Spinal cord (tissue), 10 donors: ENCODE measurements at places on chromosomes 4 and X.

- DNase-seq = no peak
Observed at GRCh38 chrX:42934020-42934726, 156.2 kb upstream of the PPP1R2C start.

DNA sequence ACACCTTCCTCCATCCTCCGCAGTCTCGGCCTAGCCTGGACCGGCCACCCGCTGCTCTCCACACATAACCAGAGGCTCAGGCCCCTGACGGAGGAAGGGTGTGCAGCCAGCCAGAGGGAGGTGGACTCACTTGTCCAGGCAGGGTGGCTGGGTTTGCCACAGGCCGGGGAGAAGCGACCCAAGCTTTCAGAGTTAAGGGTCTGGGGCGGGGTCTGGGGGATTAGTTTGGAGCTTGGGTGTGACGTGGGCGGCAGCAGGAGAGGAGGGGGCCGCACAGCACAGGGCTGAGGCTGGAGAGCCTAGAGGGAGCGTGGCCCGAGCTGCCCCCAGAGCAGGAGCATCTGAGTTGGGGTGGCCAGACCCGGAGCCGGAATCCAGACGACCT lies 22.4 kb upstream of the CPLX1 start:
- DNase-seq = no peak

DNA sequence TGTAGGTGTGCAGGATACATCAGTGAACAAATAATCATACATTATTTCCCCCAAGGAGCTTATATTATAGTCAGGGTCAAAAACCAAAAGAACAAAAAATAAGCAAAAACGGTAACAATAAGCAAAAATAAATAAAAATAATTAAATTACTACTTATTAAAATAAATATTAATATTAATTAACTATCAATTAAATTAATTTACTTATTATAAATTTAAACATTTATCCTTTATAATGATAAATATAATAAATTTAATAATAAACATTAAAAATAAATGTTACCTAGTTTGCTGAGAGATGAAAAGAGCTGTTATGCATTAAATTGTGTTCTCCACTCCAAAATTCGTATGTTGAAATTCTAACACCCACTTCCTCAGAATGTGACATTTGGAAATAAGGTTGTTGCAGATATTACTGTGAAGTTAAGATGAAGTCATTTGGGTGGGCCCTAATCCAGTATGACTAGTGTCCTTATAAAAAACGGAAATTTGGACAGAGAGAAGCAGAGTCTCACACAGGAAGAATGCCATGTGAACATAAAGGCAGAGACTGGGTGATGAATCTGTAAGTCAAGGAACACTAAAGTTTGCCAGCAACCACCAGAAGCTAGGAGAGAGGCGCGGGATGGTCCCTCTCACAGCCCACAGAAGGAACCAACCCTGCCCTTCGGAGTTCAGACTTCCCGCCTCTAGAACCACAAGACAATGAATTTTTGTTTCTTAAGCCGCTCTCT lies 67.2 kb upstream of the IBSP start:
- no peak for DNase-seq

DNA sequence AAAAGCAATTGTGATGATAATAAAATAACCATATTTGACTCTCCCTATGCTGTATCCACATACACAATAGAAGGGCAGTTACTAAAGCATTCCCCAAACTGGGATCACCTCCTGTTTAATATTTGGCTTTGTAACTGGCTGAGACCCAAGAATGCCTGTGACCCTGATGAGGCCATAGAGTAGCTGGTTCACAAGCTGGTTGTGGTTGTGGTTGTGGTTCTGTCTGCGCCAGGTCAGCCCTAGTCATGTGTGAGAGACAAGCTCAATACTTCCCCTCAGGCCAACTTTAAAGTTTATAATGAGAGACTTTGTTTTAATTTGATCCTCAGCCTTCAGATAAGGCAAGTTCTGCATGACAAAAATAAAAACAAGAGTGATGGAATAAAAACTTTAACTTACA lies 209.9 kb downstream of the PARM1 start:
- no peak for DNase-seq

DNA sequence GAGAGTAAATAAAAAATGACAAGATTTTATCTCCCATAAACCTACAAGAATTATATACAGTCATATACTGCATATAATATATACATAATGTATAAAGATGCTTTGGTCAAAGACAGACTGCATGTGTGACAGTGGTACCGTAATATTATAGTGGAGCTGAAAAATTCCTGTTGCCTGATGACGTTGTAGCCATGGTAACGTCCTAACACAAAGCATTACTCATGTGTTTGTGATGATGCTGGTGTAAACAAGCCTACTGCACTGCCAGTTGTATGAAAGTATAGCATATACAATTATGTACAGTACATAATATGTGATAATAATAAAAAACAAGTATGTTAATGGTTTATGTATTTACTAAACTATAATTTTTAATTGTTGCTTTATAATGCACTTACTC lies 245.2 kb upstream of the CENPE start:
- no peak for DNase-seq

DNA sequence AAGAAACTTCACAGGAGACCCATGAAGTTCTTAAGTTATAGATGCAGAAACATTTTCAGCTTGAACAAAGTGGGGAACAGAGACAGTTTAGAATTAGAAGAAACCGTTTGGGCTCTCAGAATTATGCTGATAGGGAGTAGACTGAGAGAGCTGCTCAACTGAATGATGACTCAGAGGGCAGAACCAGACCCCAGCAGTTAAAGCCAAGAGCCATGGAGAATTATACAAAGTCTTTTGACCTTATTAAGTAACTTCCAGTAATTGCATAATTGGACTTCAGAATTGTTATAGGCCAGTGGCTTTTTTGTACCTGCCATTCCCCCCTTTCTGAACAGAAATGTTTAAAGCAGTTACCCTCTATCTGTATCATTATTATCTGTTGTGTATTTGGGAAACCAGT lies 642.1 kb downstream of the CCSER1 start:
- no peak for DNase-seq

DNA sequence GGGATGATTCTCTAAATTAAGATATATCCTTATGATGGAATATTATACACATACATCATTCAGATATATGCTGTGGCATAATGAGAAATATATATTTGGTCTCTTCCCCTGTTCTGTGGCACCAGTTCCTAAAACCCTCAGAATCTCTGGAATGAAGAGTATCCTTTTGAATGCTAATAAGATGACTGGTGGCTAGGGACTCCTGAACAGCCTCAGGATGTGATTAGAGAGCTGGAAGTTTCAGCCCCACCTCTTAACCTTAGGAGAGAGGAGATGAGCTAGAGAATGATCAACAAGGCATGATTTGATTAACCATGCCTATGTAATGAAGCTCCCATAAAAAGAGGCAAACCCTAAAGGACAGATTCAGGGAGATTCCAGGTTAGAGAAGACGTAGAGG lies 632.0 kb downstream of the IQCM start:
- no peak for DNase-seq

- no peak for DNase-seq
Observed at GRCh38 chrX:150489359-150490015, 78.9 kb upstream of the MTM1 start.

- DNase-seq = no peak
Observed at GRCh38 chrX:120377715-120378114, 15.8 kb downstream of the ATP1B4 start.

GRCh38 chr4:113404841-113405240 lies 355.4 kb downstream of the ANK2 start:
- no peak for DNase-seq

DNA sequence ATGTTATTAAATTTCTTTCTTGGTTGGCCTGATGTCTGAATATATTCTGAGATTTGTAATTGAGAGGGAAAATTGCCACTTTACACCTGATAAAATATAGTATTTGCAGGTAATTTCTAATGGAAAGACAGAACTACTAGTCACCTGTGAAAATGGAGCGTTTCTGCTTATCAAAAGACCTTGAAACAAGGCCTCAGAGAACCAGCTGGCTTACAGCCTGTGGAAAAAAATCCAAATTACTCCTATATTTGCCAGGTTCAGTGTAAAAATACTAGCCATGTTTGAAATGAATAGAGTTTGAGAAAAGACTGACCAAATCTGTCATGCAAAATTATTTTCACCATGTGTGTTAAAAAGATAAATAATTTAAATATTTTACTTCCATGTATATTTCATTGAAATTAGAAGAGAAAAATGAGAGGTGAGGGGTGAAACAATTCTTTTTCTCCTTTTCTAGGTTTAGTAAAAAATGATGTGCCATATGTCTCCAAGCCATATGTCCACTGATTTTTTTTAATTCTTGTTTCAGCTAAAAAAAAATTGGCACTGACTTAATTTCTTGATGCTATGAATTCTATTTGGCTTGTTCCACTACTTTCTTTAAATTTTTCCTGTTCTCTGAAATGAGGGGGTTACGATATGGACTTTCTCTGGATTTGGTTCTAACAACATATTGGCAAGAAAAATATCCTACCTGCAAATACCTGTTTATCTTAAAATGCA lies 464.9 kb downstream of the GRXCR1 start:
- DNase-seq = no peak

- DNase-seq = no peak
Observed at GRCh38 chr4:183321079-183321478, 1.0 kb upstream of the CLDN22 start.

DNA sequence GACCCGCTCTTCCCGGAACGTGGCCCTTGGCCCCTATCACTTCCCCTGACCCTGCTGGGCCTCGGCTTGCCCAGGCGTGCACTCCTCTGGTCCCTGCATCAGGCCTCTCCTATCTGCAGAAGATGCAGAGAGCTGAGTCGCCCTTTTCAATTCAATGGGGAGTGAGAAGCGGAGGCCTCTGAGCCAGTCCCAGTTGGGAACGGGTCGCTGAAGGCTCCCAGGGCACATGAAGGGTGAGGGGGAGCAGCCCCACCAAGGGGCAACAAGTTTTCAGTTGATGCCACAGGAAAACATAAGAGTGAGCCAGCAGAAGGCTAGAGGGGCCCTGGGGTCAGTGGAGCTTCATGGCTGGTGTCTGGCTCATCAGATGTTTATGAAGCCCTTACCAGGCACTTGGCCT lies 17.1 kb downstream of the PSAPL1 start:
- no peak for DNase-seq

DNA sequence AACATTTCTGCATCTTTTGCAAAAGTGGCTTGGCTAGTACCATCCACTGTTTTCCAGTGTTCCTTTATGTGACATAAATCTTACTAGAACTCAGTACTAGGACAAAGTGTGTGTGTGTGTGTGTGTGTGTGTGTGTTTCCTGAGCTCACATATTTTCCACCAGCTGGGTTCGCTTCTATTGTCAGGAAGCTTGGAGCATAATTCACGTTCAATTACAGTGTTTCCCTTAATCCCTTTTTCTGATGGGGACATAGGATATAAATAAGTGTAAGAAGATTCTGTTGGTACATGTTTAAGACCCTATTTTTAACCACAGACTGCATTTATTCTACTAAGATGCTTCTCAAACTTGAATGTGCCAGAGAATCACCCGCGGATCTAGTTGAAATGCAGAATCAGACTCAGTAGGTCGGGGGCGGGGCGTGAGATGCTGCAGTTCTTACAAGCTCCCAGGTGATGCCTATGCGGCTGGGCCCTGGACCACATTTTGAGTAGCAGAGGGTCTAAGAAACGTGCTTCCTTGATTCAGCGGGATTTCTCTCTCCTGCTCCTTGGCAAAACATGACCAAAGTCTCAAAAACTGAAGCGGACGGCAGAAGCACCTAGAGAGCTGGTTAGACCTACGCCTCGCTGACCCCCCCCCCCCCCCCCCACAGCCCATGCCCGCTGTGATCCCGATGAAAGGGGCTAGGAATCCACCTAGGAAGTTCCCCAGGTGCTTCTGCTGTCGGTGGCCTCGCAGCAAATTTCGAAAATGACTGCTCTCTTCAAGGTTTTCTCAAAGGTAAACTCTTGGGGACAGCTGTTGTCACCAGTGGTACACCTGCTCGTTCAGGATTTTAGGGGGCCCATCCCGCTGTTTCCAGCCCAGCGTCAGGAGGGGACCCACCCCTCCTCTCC lies 797 bp downstream of the CD99L2 start:
- DNase-seq = peak; percentile 83

GRCh38 chr4:7427361-7427760 lies 7.4 kb downstream of the PSAPL1 start:
- DNase-seq = no peak

DNA sequence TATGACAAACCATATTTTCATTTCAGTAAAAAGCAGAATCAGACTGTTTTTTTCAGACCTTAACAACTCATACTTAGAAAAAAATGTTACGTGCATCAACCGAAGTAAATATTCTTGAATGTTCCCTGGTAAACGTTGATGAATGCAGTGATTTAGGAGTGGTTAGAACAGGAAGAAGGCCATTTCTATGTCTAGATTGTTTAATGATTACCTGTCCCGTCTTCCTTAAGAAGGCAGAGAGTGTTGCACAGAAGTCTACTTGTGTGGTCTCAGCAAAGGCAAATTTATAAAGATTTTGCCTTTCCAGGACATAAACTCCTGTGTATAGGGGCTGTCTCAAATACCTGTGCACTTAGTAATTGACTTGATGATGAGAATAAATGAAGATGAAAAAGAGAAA lies 134.5 kb downstream of the MGST2 start:
- no peak for DNase-seq

DNA sequence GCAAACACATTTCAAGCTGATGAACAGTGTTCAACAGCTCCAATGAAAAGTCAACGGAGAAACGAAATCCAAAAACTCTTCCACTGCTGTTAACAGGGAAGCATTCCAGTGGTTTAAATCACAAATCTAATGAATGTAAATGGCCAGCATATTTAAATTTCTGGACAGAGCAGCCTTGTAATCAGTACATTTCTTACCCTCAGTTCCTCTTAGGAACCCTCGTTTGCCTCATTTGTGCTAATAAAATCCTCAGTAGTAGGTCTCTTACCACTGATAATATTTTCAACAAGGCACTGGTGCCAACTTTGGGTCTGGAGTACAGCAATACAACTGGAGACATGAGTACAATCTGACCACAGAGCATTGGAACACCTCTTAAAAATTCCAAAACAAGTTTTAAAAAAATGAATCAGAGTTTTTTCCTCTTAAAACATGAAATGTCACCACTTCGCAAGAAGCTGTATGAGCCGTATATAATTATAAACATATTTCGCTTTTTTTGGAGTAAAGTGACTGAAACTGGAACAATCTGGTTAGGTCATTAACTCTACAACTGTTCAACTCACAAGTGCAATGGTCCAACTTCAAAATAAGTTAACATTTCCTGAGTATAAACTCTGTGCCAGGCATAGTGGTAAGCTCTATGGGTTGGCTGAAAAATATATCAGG lies 211.2 kb downstream of the CPEB2 start:
- no peak for DNase-seq

DNA sequence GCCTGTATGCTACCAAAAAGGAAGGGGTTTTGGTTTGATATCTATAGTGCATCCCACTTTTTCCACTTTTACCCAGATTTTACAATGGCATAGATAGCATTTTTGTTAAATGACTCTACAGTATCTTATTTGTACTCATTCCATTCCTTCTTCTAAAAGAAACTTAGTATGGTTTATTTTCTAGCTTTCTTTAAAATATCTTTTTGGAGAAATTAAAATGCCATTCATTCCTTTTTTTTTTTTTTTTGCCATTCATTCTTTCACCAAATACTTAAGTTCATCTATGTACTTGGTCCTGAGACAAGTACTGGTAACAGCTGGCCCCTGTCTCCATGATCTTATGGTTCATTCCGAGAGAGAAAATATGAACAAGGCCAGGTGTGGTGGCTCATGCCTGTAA lies 49.1 kb downstream of the MID1 start:
- DNase-seq = no peak
